Activated CD4-positive, alpha-beta T cell treated with anti-CD3 and anti-CD28 coated beads for 36 hours (primary cell): ENCODE measurements at places on chromosomes 4 and X. TPM values are rescaled to one million over a fixed set of nuclear protein-coding genes. Genes with fewer than 3 reads are reported as not detected.

DNA sequence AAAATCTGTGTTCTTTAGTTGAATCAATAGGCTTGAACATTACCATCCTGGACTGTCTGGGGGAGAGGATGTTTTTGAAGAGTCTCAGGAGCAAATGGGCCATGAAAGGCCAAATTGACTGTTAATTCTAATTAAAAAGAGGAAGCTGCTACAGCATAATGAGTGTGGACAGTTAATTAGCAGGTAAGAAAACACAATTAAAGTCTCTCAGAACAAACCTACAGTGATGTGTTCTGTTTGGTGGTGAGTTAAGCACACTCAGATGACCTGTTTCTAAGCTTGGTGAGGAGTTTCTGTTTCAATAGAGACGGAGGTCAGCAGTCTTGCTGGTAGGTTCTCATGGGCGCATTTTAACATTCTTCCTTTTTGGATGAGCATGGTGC lies 68.1 kb downstream of the DRD5 start:
- DNase-seq = no peak

GRCh38 chr4:143961075-143961474 lies 55.7 kb upstream of the GYPE start:
- no peak for DNase-seq

DNA sequence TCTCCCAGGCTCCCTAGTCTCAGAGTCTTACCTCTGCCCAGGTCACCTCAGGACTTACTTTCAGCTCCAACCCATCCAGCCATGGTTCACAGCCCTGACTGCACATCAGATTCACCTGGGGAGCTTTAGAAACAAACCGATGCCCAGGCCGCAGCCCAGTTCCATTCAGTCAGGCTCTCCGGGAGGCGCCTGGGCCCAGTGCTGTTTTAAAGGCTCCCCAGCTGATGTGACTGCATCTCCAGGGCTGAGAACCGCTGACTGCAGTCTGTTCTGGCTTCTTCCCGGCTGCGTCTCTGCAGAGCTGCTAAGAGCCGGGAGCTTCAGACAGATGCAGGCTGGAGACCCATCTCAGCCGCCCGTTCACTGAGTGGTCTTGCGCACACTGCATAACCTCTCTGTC lies 44.4 kb upstream of the LGI2 start:
- DNase-seq = no peak

- no peak for DNase-seq
Observed at GRCh38 chr4:185925910-185926360, 113.9 kb upstream of the SORBS2 start.

DNA sequence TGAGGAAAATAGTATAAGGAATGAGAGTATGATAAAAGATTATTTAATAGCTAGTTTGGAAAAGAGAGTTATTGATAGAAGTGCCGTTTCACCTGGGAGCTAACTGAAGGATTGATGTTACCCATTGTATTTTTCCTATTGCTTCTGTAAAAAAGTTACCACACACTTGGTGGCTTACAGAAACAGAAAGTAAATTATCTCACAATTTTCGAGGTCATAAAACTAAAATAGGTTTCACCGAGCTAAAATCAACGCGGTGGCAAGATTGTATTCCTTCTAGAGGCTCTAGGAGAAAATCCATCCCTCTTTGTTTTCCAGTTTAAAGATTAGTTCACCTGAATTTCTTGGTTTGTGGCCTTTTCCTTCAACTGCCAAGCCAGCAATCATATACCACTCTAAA lies 11.1 kb upstream of the TRAM1L1 start:
- no peak for DNase-seq

- no peak for DNase-seq
Observed at GRCh38 chr4:88511236-88511635, 12.3 kb downstream of the PYURF start.

GRCh38 chrX:13109817-13110216 lies 65.4 kb upstream of the FAM9C start:
- DNase-seq = no peak

GRCh38 chr4:184806229-184806550 lies 19.6 kb downstream of the ACSL1 start:
- DNase-seq = no peak

DNA sequence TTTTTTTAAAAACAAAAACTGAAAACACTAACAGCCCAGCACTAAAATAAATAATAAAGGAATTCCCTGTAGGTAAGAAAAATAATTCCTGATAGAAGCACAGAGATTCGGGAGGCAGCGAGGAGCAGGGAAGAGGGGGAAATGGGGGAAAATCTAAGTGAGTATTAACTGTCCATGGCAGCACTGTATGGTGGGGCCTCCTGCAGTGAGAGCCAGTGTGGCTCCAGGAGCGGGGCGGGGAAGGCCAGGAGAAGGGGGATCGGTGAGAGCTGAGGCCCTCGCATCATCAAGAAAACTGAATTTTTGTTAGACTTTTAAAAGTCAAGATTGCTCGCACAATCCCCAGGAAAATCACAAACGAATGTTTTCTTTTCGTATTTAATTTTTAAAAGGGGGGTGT lies 14.1 kb downstream of the RNF212 start:
- no peak for DNase-seq

DNA sequence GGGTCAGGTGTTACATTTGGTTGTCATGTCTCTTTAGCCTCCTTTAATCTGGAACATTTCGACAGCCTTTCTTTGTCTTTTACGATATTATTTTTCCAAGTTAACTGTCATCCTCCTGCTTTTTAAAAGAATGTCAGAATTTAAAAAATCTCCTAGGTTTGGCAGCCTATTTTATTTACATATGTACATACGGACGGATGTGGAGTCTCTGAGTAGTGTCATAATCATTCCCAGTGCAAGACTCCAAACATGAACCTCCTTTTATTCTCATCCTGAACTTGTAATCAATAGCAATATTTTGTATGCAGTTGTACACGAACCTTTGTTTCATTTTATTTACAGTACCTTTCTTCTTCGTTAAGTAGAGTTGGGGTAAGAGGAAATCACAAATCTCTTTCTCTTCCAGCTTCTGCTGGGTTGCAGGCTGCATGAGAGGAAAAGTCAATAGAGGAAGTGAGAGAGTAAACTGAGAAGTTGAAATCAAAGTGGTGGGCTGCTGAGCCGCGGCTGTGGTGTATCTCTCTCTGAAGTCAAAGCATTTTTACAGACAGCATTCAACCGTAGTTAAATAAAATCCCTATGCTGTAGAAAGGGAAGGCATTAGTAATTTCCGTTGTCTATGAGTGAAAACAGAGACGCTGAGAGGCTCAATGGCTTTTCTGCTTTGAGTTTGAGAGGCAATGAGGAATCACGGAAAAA lies 53.9 kb upstream of the RPS6KA3 start:
- DNase-seq = peak; percentile 30

The SMIM10L2A gene
- 0.16 TPM for total RNA-seq

The FGB gene
- not detected for total RNA-seq

The KIAA1210 gene
- total RNA-seq = not detected

The RTL3 gene
- total RNA-seq = not detected

The CENPVL1 gene
- total RNA-seq = not detected

The COL25A1 gene
- not detected for total RNA-seq

The DRP2 gene
- total RNA-seq = 0.66 TPM

The CTAG2 gene
- total RNA-seq = not detected

The C4orf50 gene
- total RNA-seq = 0.05 TPM

The NPY2R gene
- not detected for total RNA-seq

The FAM9C gene
- total RNA-seq = not detected

The LIMCH1 gene
- total RNA-seq = not detected

The SPIN4 gene
- 3.3 TPM for total RNA-seq

The MAGEE2 gene
- not detected for total RNA-seq
